ENCODE measurements at places on chromosomes 3 and 15.

DNA sequence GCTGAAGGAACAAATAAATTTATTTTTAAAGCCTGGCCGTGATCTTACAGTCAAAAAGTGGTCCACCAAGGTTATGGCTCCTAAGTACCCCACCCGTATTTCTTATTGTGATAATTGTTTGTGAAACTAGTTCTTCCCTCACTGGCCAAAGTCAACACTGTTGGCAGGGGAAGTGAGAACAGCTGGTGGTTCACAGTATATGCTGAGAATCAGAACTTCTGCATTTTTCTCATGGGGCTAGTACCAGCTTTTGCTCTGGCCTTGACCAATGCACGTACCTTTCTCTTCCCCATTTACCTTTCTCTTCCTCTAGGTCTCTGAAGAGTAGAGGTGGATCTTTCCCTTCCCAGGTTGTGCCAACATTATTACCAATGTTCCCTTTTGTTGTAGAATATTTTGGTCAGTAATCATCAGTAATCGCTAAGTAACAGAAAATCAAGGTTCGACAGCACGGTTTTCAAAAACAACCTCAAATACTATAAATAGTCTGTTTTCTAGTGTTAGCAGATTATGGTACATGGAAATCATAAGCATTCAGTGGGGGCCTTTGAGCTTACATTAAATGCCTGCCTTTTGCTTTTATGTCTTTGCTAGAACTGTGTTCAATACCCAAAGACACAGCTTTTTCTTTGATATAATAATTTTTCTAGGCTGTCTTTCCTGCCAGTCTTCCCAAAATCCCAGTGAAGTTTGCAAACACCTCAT, 268.0 kb downstream of the LPP start:
- DNase-seq, result peak; percentile 85

GRCh38 chr3:120855665-120856437, 52.2 kb upstream of the STXBP5L start:
- DNase-seq, result no peak

- peak; percentile 96 for DNase-seq
Observed at GRCh38 chr3:151347432-151347831, 18.1 kb upstream of the P2RY13 start.

GRCh38 chr15:25056484-25057425, 102.0 kb downstream of the SNRPN start:
- DNase-seq, result no peak

GRCh38 chr3:70176224-70176623, 136.2 kb downstream of the MDFIC2 start:
- no peak for DNase-seq

DNA sequence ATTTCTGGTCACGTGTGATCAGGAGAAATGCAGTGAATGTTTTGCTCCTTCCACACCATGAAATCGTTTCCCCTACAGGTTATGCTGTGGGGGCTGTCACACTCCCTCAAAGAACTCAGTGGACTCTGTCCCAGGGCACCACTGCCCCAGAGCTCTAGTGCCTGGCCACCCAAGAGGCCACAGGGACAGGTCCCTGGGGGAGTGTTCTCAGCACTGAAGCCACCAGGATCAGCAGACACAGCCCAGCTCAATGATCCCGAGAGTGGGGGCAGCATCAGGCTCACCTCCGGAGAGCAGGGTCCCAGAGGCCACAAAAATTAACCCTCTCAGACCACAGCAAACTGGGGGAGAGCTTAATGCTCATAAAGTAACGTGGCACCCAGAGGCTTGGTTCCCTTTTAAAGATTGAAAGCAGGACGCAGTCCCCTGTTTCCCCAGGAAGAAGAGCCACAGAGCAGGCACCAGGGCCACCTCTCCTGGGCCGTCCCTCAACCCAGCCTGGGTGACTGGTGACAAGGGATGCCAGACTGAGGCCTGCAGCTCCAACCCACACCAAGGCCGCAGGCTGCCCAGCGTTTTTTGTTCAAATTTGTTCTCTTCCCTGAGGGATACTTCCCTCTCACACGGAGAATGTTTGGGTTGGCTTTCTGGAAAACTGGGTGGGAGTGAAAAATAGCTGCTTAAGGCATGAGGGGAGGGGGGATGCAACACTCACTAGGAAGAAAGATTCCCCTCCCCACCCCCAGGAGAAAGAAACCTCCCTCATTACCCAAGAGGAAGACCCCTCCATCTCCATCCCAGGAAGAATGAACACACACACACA, 123.3 kb upstream of the IGF1R start:
- DNase-seq, result no peak

GRCh38 chr3:67094774-67095173, 96.7 kb downstream of the KBTBD8 start:
- no peak for DNase-seq

GRCh38 chr3:147940405-147941193, 531.4 kb downstream of the ZIC1 start:
- no peak for DNase-seq

GRCh38 chr3:90129730-90130129, 1022.3 kb downstream of the EPHA3 start:
- no peak for DNase-seq

DNA sequence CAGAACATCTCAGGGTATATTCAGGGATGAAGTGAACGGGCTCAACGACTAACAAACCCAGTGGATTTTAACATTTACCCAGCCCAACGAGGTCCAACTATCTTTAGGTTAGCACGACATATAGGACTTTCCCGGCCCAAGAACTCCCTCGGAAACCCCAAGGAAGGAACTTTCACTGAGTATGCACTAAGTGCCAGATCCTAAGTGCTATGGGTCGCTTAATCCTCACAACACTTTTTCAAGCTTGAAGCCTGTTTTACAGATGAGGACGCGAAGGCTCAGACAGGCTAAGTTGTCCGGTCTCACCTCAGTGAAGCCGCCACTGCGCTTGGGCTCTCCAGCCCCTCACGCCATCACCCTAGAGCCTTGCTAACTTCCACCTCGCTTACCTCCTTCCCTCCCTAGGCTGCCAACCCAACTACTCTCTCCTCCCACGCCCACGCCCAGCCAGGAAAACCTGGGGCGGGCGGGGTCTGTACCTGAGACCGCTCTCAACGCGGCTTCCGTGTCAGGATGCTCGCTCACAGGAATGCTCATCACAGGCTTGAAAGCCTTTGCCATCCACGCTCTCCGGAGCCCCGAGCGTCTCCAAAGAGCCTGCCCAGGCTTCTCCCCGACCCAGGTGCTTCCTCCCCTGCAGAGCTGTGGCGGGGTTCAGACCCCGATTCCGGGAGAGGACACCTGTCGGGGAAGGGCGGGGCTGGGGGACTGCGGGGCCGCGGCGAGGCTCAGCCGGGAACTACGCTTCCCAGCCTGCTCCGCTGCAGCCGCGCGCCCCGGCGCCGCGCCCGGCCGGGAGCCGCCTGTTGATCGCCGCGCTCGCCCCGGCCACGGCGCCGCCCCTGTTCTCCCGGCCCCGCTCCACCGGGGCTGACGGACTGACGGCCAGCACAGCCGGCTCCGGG, at the start of gene TMOD2:
Gene TMOD2 (plus strand): TSS at position 806 of the 905 bp plus-strand sequence. CDS start 14,845 bp downstream, outside the sequence.
- no peak for DNase-seq

GRCh38 chr3:42717306-42717705, 14.7 kb upstream of the HHATL start:
- DNase-seq, result peak; percentile 70

GRCh38 chr3:50373146-50374051, 14.1 kb upstream of the TMEM115 start:
- no peak for DNase-seq

- DNase-seq, result no peak
Observed at GRCh38 chr3:39011191-39011736, 40.5 kb downstream of the SCN11A start.

GRCh38 chr3:66404197-66404596, 96.6 kb downstream of the LRIG1 start:
- no peak for DNase-seq

DNA sequence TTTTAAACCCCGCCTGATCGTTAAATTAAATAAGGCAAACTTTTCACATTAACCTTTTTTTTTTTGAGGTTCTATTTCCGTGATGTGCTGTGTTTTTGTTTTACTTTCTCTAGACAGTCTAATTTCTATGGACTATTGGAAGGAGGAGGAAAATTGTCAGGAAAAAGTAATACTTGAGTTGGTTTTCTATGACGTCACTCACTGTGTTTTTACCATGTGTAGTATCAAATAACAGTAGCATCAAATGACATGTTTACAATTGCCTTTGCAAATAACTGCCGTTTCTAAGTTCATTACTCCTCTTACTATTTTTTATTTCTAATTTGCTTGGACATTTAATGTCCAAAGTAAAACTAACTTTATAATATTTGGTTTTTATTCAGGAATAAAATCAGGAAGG, 32.3 kb downstream of the MYO1E start:
- no peak for DNase-seq

DNA sequence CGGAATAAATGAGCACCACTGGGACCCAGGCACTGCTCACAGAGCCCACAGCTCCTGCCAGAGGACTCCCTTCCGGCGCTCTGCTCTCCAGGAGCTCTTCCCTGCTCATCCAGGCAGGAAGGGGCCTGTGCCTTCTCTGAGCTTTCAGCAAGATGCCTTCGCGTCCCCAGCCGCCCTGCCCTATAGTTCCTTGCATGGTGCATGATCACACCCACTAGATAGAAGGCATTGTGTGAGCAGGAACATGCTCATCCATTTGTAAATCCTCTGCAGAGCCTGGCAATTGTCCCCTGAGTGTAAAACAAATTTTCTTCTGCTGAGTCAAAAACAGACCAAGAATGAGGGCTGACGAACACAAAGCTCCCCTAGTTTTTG, 181.6 kb downstream of the MEGF11 start:
- DNase-seq, result no peak

GRCh38 chr3:188153437-188154013, 432 bp upstream of the LPP start:
- peak; percentile 52 for DNase-seq

DNA sequence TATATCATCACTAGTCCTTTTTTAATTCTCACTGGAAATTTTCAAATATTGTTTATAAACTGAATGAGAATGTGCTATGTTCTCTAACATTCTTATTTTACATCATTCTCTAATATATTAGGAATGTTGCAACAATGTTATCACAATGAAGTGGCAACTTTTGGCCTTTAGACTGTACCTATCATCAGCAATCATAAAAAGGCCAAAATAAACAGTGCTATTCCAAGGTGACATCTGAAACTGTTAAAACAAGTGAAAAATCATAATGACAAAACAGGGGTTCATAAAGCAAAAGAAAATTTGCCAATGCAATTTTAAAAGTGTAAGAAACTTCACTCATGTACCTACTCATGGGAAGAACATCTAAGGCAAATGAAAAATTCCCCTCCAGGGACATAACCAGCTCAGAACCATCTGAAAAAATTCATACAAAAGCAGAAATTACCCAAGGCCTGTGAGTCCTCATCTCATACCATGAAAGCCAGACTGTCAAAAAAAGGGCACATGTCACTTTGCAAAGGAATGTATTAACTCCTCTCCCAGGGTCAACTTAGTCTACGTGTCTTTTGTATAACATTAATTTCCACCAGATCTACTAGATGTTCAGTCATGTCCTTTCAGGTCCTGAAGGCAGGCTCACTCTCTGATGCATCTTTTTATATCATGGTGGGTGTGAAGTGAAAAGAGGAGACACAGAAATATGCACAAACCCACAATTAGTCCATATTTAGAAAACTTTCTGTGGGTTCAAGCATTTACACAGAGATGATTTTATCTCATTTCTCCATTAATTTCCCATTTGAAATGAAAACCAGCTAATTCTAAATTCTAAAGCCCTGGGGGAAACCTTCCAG, 211.9 kb downstream of the CBLB start:
- DNase-seq, result no peak

- no peak for DNase-seq
Observed at GRCh38 chr3:119786409-119786808, 4.5 kb downstream of the NR1I2 start.

DNA sequence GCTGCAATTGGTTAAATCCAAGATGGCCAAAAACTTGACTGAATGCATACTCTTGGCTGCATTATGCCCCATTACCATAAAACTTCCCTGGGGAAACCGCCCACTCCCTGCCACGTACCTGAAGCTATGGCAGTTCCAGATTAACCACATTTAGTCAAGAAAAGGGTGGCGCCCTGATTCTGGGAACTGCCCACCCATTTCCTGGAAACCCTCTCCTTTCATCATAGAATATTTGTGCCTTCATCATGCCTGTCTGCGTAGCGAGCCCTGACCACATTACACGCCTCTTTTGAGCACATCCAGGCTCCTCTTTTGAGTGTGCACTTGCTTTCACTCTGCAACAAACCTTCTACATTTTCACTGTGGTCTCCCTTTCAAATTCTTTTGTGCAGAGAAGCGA, 5.2 kb downstream of the LINS1 start:
- peak; percentile 89 for DNase-seq

GRCh38 chr3:49166752-49167556, 823 bp upstream of the CCDC71 start:
- no peak for DNase-seq

GRCh38 chr3:151156618-151157216, 46.3 kb downstream of the GPR171 start:
- peak; percentile 70 for DNase-seq

GRCh38 chr3:76500746-76501275, 539.1 kb upstream of the ROBO2 start:
- no peak for DNase-seq

- DNase-seq, result no peak
Observed at GRCh38 chr15:44956388-44956787, at the start of gene TERB2. Gene TERB2 (plus strand): TSS chr15:44956687. CDS start chr15:44956719, 32 bp downstream.

DNA sequence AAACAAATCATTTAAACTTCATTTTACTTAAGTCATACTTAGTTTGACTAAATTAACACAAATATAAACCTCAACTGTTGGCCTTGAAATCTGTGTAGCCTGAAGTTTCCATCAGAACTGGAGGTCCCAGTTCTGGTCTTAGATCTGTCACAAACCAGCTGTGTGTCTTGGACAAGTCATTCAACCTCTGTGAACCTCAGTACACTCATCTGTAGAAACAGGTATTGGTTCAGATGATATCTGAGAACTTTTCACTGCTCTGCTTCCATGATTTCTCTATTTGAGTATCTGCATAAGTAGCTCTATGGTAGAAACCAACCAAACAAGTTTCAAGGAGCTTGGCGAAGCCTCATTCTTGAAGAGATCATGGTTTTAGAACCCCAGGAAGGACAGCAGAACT, 60.4 kb upstream of the SLC2A2 start:
- DNase-seq, result no peak

- DNase-seq, result no peak
Observed at GRCh38 chr3:138919325-138919724, 27.6 kb downstream of the FOXL2 start.

GRCh38 chr3:104132566-104133403, 1233.9 kb upstream of the ALCAM start:
- DNase-seq, result no peak

DNA sequence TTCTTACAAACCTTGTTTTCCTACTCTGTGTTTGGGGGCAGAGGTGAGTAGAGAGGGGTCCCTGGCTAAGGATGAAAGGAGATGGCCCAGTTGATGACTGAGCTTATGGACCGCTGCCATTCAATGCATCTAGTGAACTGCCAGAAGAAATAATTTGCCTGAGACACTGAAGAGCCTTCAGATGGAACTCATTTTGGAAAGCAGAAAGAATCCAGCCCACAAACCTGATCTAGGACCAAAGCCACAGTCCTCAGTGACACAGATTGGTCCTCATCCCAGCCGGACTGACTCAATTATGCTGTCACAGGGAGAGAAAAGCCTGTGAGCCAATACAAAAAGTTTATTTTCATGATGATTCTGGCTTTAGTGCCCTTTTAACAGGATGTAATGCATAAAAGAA, 82.7 kb downstream of the CD47 start:
- no peak for DNase-seq
